Activated CD4-positive, CD25-positive, alpha-beta regulatory T cell treated with anti-CD3 and anti-CD28 coated beads, Interleukin-2, amount 50 U/mL, for 72 hours (primary cell): ENCODE measurements at places on chromosomes 5 and 9.

DNA sequence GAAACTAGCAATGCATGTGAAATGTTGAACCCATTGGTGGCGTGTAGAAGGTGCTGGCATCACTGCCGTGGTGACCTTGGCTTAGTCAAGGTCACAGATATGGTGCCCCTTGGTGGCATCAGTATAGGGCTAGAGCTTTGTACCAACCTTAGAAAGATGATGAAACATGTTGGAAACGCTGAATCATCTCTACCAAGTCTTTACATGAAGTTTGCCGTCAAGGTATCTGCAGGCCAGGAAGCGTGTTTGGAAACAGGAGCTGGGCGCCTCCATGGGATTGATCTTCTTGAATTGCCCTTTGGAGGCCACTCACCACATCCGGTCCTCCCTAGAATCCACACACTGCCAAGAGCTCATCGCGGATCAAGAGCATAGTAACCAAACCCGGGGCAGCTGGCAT, 16.9 kb upstream of the BOD1 start:
- DNase-seq, result no peak

GRCh38 chr5:112923148-112923917, 1.3 kb upstream of the REEP5 start:
- no peak for DNase-seq

DNA sequence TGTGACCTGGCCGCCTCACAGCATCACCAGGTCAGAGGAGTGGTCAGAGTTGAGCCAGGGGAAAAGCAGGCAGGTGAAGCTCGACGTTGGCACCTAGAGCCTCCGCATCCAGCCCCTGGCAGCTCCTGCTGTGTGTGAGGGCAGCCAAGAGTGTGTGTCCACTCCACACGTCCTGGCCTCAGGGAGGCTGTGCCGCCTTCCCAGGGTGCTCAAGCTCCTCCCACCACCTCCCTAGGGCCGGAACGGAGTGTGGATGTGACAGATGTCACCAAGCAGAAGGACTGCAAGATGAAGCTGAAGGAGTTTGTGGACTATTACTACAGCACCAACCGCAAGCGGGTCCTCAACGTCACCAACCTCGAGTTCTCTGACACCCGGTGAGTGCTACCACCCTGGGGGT, 72.5 kb downstream of the PHF2 start:
- DNase-seq, result no peak

DNA sequence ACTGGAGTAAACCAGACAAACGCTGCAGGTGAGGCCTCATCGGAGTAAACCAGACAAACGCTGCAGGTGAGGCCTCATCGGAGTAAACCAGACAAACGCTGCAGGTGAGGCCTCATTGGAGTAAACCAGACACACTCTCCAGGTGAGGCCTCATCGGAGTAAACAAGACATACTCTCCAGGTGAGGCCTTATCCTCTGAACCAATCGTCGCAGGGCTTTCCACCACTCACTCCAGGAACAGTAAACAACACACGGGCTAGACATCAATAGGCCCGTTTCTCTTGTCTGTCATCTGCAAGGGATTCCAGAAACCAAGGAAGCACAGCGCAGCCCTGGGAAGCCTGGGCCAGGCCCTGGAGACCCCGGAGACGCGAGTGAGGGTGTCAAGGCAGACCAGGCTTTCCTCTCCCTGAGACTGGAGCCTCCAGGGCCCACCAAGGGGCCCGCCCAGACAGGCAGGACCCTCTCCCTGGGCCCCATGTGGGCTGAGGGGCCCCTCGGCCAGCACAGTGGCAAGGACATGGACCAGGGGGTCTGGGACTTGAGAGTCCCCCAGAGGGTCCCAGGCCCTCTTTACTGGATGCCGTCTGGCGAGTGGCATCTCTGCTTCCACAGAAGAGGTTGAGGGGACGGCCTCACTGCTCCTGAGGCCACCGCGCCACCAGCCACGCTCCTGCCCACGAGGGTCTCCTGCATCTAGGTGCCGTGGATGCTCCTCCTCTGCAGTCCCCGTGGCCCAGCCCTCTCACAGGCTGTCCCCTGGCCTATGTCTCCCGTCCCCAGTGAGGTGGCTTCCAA, 26.4 kb upstream of the NSMF start:
- DNase-seq, result no peak

- DNase-seq, result no peak
Measured at GRCh38 chr9:85118990-85119755, 449.6 kb downstream of the NTRK2 start.

DNA sequence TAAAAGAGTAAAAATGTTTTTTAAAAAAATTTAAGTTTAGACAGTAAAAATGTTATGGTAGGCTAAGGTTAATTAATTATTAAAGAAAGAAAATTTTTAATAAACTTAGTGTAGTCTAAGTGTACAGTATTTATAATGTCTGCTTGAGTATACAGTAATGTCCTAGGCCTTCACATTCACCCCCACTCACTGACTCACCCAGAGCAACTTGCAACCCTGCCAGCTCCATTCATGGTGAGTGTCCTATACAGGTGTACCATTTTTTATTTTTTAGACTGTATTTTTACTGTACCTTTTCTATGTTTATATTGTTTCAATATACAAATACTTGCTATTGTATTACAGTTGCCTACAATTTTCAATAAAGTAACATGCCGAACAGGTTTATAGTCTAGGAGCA, 234.1 kb downstream of the AUH start:
- DNase-seq, result no peak

DNA sequence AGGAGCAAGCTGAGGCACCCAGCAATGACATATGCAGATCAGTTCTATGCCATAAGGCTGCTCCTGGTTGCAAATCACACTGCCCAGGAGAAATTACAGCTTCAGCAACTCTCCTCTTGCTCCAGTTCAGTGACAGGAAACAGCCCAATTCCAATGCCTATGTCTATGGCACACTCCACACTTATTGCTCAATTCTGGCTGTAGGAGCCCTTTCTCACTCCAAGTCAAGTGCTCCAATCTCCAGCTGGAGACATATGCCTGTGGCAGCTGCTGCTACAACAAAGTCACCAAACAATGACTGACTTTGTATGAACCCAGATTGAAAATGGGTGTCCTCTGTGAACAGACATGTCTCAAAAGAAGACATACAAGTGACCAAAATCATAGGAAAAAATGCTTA, 31.8 kb upstream of the PLCXD3 start:
- DNase-seq, result no peak

DNA sequence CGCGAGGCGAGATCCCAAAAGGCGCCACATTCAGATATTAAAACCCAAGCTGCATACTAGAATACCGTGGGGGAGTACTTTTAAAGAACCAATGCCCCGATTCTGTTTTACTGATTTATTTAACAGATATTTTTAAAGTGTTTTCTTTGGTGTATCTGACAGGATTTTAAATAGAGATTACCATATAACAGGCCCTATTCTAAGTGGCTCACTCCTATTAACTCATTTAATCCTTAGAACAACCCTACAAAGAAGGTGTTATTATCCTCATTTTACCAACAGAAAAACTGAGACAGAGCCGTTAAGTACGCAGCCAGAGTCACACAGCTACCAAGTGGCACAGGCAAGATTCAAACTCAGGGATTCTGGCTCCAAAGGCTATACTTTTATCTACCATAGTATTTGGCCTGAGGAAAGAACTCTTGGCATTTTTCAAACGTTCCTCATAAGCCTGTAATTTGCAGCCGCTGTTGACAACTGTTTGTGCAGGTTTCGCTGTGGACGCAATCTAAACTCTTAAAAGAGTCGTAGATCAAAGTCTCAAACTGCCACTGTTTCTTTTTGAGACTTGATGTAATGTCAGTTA, 550 bp upstream of the TMEM245 start:
- no peak for DNase-seq

DNA sequence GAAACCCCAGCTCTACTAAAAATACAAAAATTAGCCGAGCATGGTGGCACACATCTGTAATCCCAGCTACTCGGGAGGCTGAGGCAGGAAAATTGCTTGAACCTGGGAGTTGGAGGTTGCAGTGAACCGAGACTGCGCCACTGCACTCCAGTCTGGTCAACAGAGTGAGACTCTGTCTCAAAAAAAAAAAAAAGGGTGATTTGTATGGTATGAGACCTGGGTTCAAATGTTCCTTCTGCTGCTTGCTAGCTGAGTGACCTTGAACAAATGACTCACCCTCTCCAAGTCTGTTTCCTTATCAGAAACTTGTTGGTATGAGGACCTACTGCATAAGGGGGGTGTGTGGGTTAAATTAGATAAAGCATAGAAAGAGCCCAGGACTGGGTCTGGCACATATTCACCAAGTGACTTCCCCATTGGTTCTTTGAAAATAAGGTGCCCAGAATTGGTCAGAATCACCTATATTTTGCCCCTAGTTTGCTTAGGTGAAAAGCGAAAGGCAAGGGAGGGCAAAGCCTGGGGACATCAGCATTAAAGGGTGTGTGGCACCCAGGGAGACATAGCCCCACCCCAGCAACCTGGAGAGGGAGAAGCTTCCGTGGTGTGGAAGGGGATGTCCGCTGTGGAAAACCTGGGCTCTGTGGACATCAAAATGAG, 9.9 kb downstream of the SLC25A25 start:
- DNase-seq, result no peak

DNA sequence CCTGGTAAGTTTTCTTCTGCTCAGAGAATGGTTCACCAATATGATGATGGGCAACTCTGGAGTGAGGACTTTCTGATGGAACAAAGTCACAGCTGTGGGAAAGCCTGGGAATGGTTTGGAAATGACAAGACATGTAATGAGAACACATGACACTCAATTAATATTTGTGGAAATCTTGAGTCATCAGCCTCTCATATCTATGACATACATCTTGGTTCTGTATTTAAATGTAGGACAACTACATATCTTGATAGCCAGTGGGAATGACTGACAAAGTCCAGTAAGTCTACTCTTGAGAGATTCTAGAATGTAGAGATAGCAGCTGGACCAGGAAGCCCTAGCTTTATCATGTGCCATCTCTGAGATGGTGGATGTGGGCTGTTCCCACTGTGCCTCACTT, 85.5 kb downstream of the PALM2AKAP2 start:
- no peak for DNase-seq

DNA sequence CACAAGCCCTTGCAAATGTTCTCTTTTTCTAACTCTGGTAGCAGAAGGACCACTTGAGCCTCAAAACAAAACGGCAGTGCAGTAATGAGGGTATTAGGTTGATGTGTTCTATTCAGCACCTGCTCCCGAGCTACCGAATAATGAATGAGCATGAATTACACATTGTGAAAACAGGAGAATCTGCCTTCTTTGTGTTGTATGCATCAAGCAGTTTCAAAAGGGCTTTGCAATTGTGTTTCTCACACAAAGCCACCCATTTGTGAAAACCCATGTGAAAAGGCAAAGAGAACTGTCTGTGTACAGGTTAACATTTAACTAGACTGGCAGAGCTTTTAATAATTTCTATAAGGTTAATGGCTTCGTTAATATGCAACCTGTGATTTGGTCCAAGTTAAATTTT, 97.8 kb downstream of the STK32A start:
- DNase-seq, result no peak

DNA sequence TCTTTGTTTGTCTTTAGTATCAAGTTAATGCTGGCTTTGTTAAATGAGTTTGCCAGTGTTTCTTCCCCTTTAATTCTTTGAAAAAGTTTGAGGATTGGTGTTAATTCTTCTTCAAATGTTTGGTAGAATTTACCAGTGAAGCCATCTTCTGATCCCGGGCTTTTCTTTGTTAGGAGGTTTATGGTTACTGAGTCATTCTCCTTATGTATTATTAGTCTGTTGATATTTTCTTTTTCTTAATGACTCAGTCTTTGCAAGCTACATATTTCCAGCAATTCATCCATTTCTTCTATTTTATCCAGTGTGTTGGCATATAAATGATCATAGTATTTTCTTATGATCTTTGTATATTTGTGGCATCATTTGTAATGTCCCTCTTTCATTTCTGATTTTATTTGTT, 74.5 kb upstream of the SPINK5 start:
- DNase-seq, result no peak

- DNase-seq, result peak; percentile 51
Measured at GRCh38 chr9:98807814-98808195, 335 bp downstream of the GALNT12 start.

DNA sequence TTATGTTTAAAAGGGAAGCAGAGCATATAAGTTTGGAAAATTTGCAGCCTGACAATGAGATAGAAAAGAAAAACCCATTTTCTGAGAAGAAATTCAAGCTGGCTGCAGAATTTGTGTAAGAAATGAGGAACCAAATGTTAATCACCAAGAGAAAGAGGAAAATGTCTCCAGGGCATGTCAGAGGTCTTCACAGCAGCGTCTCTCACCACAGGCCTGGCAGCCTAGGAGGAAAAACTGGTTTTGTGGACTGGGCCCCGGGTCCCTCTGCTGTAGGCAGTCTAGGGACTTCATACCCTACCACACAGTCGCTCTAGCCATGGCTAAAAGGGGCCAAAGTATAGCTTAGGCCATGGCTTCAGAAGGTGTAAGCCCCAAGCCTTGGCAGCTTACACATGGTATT, 32.1 kb upstream of the HSD17B4 start:
- DNase-seq, result no peak

DNA sequence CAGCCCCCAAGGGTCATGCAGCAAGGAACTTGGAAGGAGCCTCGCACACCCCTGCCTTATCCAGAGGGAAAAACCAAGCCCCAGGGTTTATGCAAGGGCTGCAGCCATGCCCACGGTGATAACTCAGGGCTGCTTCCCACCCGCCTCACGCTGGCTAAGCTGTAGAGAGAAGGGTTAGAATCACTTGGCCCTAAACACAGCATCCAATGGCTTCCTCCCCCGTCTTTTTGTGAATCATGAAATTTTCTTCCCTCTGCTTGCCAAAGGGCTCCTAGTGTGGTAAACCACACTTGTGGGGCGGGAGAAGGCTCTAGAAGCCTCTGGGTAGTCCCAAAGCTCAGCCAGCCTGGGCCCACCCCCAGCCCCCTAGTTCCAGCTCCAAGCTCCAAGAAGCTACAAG, 55.9 kb upstream of the ORM1 start:
- no peak for DNase-seq

- DNase-seq, result no peak
Measured at GRCh38 chr5:121741156-121741555, 110.5 kb upstream of the FTMT start.

DNA sequence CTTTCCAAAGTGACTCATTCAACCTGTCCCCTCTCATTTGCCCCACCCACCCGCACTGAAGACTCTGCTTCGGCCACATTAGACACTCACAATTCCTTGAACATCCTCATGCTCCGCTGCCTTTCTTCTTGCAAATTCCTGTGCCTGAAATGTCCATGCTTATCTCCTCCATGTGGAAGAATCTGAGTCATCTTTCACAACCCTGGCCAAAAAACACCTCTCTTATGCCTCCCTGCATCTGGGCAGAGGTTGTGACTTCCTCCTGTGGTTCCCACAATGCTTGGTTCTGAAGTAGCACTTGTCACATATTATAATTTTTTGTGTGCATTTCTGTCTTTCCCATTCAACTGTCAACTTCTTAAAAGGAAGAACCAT, 238.6 kb downstream of the ENC1 start:
- DNase-seq, result no peak

GRCh38 chr9:124551472-124552272, 44.5 kb upstream of the NR5A1 start:
- DNase-seq, result no peak

- DNase-seq, result no peak
Measured at GRCh38 chr5:138824516-138824915, 50.6 kb downstream of the LRRTM2 start.
